Activated naive CD4-positive, alpha-beta T cell (primary cell): ENCODE measurements at places on chromosomes 3 and 15.

DNA sequence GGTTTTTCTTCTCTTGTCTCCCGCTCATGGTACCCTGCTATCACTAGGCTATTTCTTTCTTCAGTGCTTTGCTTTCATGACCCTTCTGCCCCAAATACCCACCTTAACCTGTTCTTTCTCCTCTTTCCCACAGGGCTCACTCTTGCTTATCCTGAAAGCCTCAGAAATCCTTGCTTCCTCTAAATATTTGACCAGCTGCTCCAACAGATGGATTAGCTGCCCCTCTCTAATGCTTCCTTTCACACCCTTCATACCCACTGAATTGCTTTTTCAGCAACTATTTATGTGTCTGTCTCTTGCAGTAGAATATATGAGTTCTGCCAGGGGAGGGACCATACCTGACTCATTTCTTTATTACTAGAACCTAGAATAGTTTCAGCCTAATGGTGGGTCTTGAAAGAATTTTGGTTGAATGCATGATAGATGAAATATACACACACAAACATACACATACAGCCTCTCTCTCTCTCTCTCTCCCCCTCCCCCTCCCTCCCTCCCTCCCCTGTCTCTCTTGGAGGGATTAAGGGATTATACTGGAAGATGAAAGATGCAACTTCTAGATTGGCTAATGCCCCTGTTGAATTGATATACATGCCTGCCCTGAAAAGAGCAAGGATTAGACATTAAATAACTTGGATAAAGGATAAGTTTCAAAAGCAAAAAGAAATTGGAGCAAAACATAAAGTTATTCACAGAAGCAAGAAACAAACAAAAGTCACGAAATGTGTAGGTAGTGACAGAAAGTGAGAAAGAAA lies 95.0 kb upstream of the GADL1 start:
- DNase-seq, result no peak

DNA sequence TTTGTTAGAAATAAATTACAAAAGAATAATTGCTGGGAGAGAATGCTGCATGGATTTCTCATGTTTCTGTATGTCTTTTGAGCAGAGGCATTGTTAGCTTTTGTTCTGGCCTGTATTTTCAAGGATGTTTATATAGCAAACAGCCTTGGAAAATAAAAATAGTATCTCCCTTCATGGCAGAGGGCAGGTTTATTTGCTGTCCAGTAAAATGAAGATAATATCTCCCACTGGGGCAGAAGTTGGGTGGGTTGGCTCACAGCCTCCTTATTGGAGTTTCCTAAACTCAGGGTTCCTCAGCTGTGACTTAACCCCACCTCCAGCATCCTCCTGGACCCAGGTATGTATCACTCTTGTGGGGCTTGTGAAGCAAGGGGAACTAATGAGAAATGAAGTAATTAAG lies 43.7 kb upstream of the THSD4 start:
- DNase-seq, result no peak

DNA sequence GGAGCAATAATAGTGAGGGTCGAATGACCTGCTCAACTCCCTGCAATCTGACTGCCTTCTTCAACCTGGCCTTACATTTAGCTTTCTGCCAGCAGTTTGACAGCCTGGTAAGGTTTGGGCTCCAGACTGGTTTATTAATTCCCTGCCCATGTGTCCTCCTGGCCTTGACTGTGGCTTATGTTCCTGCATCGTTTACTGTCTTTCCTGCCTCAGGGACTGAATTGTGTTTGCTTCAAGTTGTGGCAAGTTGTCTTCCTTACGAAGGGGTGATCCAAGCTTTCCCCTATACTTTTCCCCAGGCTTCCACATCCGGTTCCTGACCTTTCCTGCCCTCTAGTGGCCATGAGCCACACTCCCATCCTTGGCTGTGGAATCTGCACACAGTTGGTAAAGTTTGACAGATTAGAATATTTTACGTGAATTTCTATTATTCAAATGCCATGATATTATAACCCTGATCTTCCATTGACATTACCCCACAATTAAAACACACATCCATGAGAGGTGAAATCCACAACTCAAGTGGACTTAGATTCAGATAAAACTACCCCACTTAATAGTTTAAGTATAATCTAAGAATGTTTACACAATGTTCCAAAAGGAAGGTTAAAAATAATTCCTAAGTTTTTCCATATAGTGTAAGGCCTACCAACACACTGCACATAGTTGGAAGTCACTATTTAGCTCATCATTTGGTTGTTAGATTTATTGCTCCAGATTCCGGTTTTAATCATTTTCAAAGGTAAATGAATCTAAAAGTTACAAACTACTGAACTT lies 95.7 kb downstream of the NEDD4 start:
- DNase-seq, result no peak

DNA sequence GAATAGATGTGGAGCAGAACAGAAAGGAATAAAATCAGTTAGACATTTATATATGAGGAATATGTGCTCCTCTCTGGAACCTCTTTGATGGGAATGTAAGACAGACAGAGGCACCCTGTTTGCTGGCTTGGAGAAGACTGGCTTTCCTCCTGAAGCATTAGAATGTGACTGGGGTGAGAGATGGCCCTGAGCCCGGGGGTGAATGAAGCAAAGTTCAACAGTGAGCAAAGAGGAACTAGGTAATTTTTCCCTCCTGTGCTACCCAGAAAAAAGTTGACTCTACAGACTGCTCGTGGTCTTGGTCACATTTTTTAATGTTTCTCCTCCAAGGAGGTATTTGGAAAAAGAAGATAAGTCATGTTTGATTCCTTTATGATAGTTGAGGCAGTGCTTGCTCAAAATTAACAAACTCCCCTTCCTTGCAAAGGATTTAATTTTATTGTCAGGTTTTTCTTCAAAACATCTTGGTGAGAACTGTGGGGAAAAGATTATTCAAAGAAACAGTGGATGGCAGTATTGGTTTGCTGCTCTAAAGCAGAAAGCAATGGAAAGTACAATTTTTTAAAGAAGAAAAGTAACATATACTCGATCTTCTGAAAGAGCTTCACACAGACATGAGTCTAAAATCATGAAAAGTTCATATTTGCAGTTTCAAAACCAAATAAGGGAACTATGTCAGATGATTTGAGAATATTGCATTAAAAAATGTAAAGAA lies 370.4 kb upstream of the CDIN1 start:
- DNase-seq, result no peak

GRCh38 chr3:77420336-77420735 lies 380.4 kb downstream of the ROBO2 start:
- DNase-seq, result no peak

- no peak for DNase-seq
These were observed 112.1 kb downstream of the LRRK1 start for GRCh38 chr15:101031213-101031612.

GRCh38 chr3:122395582-122395981 lies 11.6 kb downstream of the FAM162A start:
- DNase-seq, result no peak

DNA sequence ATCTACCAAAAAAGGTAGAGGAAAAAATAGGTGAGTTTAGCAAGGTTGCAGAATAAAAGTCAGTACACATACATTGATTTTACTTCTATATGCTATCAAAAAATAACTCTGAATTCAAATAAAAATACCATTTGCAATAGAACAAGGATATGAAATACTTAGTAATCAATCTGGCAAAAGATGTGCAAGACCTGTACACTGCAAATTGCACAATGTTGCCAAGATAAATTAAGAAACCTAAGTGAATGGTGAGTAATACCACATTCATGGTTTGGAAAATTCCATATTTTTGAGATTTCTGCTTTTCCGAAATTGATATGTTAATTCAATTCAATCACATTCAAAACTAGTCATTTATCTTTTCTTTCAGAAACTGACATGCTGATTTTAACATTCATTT lies 464.8 kb downstream of the EPHA3 start:
- DNase-seq, result no peak

- DNase-seq, result no peak
These were observed 65.2 kb downstream of the MYLK start for GRCh38 chr3:123818921-123819429.

- no peak for DNase-seq
These were observed 225.0 kb upstream of the TP63 start for GRCh38 chr3:189406148-189406547.

DNA sequence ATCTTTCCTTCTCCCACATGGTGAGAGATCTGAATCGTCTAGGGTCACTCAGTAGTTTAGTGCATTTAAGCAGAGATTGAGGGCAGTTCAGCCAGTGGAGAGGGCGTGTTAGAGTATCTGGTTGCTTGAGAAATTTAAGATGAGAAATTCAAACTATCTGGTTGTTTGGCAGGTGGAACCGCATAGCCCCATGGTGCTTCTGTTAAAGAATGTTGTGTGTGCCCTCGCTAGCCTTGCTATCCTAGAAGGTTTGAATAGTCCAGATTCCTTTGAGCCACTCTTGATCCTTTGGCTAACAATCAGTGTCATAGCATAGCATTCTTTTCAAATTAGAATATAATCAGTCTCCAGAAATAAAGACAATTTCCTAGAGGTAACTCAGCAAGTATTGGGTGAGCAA lies 32.1 kb downstream of the ABHD17C start:
- DNase-seq, result no peak

- no peak for DNase-seq
These were observed 1.4 kb downstream of the WDR76 start for GRCh38 chr15:43828061-43828657.

DNA sequence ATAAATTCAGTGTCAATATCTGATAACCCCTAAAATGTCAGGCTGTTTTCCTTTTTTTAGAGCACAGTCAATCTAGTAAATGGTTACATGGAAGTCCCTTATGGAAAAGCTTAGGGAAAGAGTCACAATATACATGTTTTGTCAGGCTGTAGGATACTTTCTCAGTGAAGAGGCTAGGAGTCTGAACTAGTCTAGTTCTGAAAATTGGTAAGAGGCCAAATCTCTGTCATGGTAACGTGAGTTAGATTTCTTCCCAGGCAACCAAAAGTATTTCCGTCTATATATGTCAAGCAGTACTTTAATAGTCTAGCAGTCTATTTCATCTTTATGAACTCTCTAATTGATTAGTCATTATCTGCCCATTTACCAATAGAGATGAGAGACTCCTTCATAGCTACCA lies 215.9 kb upstream of the LRRC3B start:
- no peak for DNase-seq

DNA sequence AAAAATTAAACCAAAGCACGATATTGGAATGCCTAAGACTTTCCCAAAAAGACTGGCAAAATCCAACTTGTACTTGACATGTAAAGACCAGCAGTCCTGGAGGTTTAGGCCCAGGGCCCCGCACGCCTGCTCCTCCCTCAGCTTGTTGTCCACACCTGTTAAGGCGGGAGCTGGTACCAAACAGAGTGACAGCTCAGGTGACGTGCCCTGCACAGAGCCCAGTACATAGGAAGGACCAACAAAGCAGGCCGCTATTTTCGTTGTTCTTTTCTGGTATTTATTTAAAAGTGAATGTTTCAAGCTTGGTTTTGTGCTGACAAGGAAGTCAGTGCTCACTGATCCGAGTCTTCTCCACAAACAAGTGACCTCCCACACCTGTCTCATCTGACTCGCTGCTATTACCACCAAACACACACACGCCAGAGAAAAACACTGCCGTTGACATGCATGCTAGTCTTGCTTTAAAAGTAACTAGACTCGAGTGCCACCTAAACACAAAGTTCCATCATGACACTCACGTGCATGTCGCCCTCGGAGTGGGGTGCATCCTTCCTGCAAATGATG lies 50.2 kb downstream of the HERC2 start:
- DNase-seq, result no peak

DNA sequence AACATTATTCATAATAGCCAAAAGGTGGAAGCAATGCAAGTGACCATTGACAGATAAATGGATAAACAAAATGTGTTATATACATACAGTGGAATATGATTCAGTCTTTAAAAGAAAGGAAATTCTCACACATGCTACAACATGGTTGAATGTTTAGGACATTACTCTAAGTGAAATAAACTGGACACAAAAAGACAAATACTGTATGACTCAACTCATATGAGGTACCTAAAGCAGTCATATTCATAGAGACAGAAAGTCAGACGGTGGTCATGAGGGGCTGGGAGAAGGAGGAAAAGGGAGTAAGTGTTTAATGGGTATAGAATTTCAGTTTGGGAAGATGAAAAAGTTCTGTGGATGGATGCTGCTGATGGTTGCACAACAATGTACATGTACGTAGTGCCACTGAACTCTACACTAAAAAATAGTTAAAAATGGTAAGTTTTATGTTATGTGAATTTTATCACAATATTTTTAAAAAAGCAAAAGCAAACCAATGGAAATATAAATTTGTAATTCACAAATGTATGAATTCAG lies 5.3 kb downstream of the TXNRD3 start:
- no peak for DNase-seq
